H1 (cell line): ENCODE measurements at places on chromosomes 12 and 14.

- no peak for DNase-seq
Measured at GRCh38 chr12:46219132-46219876, 49.5 kb downstream of the SLC38A1 start.

DNA sequence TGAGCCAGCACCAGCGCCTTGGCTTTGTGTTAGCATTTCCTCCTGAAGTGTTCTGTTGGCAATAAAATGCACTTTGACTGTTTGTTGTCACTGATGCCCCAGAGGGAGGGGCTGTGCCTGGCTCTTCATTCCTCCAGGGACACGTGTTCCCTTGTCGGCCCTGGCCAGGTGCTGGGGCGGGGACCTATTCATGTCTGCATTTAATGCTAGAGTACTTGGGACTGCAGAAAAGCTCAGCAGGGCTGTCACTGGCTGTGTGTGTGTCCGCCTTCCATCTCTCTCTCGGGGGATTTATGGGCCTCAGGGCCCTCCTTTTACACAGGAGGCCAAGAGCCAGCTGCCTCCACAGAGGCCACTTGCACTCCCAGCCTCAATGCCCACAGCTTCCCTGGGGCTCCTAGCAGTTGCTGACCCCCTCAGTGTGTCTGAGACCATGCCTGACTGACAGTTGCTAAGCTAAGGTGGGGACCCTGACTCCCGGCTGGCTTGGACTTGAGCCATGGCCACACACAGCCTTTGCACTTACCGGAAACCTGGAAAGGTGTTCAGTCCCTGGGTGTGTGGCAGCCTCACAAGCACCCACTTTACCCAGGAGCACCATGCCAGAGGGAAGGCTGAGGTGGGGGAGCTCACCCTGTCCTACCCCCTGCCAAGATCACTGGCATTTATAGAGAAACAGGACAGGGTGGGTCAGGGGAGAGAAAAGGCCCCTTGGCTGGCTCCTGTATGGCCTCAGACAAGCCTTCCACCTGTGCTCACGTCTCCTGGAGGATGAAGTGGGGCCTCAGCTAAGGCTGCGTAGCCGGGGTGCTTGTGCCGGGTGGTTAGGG is 27.8 kb downstream of the HIP1R start:
- no peak for DNase-seq

GRCh38 chr14:71225113-71225512 is 317.9 kb downstream of the PCNX1 start:
- DNase-seq, result no peak

- DNase-seq, result no peak
Measured at GRCh38 chr12:100797246-100797645, 2.7 kb downstream of the ANO4 start.

DNA sequence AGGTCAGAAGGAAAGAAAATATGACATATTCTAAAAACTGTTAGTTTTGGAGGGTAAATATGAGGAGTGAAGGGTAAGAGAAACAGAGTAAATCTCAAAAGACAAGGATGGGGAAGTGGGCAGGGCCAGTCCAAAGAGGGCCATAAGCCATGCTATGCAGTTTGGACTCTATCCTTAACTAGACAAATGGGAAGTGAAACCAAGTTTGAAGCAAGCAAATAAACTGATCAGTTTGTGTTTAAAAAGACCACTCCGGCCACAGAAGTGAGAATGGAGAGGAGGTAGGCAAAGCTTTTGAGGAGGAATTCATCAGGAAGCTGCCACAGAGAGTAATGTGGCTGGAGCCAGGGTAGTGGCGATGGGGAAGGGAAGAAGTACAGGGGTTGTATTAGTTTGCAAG is 37.5 kb upstream of the DAAM1 start:
- DNase-seq, result no peak

DNA sequence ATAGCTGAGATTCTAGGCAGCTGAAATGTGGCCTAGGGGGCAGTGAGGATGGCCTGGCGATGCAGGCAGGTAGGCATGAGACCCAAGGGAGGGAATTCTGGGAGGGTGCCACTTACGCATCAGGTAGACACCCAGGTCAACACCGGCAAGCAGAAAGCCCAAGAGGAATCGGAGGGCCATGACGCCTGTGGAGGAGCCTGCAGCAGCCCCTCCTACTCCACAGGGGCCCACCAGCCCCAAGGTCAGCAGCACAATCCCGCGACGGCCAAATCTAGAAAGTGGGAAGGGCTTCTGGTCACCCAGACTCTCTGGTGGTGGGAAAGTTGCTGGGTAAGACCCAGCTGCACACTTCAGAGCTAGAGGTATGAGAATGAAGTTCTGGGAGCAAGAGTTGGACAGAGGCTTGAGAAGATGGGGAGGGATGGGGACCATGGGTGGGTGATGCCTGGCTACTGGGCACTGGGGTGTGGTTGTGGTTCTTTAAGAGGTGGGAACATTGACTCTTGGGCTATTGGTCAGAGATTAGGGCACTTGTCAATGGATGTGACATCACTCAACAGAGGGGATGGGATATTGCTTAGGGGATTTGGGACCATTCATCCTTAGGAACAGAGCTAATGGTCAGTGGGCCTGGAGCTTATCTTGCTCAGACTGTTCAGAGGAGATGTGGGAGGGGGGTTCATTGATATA is 3.4 kb downstream of the SLC22A17 start:
- DNase-seq, result no peak

DNA sequence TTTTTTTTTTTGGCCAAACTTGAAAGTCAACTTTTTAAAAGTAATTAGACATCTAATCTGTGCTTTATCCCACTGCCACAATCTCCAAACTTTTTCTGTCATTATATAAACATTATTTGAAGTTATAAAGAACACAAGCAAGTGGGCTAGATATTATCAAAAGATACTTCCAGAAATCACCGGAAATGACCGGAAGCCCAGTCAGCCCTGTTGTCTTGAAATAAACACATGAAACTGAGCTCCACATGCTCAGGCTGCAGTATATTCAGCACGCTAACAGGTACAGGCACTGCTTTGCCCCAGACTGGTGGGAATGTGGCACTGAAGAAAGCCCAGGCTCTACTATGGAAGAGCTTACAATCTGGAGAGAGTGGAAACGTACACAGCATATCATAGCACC is 158.9 kb upstream of the PLEKHG7 start:
- no peak for DNase-seq

DNA sequence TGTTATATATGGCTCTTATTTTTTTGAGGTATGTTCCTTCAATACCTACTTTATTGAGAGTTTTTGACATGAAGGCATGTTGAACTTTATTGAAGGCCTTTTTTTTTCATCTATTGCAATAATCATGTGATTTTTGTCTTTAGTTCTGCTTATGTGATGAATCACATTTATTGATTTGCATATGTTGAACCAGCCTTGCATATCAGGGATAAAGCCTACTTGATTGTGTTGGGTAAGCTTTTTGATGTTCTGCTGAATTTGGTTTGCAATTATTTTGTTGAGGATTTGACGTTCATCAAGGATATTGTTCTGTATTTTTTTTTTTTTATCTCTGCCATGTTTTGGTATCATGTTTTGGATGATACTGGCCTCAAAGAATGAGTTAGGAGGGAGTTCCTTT is 15.2 kb upstream of the ART4 start:
- DNase-seq, result no peak

GRCh38 chr12:67477681-67478265 is 170.8 kb upstream of the DYRK2 start:
- DNase-seq, result no peak

GRCh38 chr12:42631513-42631912 is 42.0 kb upstream of the PRICKLE1 start:
- DNase-seq, result no peak

- no peak for DNase-seq
Measured at GRCh38 chr14:30779210-30779609, 95.1 kb upstream of the COCH start.

DNA sequence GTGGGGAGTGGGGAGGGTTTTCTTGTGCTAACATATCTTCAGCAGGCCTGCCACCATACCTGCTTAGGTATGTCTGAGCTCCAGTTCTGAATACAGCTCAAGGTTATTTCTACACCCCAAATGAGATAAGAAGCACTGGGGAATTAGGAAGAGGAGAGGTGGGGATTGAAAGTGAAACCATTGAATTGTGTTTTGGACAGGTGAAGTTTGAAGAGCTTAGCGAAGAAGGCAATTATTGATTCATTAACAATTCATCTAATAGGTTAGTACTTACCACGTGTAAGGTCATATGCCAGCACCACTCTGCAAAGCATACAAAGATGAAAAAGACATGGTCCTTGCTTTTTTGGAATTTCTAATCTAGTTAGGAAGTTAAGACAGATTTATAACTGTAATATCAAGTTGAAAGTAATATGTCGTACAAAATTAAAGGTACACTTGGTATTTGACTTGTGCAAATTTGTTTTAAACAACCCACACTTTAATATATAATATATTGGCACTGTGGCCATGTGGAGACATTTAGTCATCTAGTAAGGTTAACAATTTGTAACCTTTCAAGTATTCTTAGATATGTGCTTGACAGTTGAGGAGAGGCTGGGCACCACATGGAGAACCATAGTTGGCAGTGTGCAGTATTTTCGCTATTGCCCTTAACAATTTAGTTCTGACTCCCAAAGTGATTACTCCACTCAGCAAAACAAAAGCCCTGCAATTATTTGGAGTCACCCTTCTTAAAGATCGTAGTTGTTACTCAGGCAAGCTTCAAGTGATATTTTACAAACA is 3.6 kb downstream of the SMCO3 start:
- DNase-seq, result no peak
